SJSA1 (cell line): ENCODE measurements at places on chromosomes 3 and 15. TPM values are rescaled to one million over a fixed set of nuclear protein-coding genes. Genes with fewer than 3 reads are reported as not detected.
A peak's percentile ranks its signal among the peaks of the same experiment; 100 is the strongest.

The ACAN gene
- total RNA-seq, result not detected in 2 replicates

The NLGN1 gene
- total RNA-seq, result 3.2 and 3.9 TPM in 2 replicates

The SLC51B gene
- total RNA-seq, result 1.1 TPM in 1 of 2 replicates, not detected in the other

The TM4SF1 gene
- 117 and 140 TPM in 2 replicates for total RNA-seq

The DLEC1 gene
- not detected in 2 replicates for total RNA-seq

The RASGRF1 gene
- 0.24 TPM in 1 of 2 replicates, not detected in the other for total RNA-seq

DNA sequence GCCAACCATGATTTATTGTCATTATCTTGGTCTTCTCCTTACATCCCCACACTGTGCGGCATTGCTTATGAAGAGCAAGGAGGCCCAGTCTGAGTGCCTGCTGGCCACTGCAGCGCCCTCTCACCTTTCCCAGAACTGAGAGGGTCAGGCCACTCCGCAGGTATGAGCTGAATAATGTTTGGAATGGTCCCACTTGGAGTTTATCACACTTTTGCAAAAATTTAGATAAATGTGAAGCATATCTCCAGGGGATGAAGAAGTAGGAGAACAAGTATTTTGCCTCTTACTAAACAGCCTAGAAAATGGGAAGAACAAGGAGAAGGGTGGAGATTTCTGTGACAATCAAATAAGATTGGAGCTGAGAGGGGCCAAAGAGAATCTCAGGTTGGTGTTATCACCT is 74.4 kb upstream of the GSK3B start:
- no peak for DNase-seq

- DNase-seq, result no peak
These were observed 51.3 kb downstream of the GPD1L start for GRCh38 chr3:32157600-32158264.

GRCh38 chr15:59792359-59792758 is 103.2 kb upstream of the BNIP2 start:
- DNase-seq, result no peak

GRCh38 chr15:51908316-51908715 is 63.3 kb downstream of the LEO1 start:
- DNase-seq, result peak; percentile 54

- no peak for DNase-seq
These were observed 51.1 kb downstream of the CMTM7 start for GRCh38 chr3:32442766-32443165.

DNA sequence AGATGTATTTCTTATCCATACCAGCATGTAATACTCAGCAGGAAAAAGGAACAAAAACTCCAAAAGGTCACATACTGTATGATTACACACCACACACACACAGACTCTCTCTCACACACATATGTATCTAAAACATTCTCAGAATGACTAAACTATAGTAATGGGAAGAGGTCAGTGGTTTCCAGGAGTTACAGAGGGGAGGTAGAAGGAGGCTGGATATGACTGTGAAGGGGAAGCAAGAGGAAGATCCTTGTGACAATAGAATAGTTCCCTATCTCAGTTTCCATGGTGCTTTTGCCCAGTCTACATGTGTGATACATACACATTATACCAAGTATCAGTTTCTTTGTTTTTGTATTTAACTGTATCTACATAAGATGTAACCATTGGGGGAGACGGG is 190.1 kb downstream of the IL5RA start:
- no peak for DNase-seq

GRCh38 chr3:64837126-64837738 is 149.4 kb upstream of the ADAMTS9 start:
- no peak for DNase-seq

DNA sequence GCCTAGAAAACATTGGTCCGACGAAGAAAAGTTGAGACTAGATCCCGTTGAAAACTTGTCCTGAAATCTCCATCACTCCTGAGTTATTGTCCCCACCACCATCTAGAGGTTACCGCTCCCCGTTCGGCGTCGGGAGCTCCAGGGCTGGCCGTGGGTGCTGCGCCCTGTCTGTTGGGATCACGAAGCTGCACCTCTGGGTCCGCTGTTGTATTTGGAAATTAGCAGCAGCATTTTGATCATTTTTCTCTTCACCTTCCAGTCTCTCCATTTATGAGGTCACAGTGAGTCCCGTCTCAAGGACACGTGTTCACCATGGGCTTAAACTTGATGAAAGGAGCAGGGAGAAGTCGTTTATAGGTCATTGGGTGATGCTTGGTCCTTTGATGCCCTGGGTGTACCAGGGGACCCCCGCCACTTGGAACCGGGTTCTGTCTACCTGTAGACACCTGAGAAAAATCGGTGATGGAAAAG is 565 bp downstream of the MANF start:
- DNase-seq, result peak; percentile 32

GRCh38 chr3:15512166-15512565 is 9.3 kb downstream of the COLQ start:
- DNase-seq, result no peak

GRCh38 chr3:184440151-184440550 is 60.3 kb downstream of the CHRD start:
- DNase-seq, result no peak

- no peak for DNase-seq
These were observed 35.2 kb upstream of the CDAN1 start for GRCh38 chr15:42772144-42772543.

GRCh38 chr15:80695099-80695910 is at the start of gene ABHD17C:
Gene ABHD17C, plus strand, starts transcription at chr15:80695310. Its CDS starts 120 bp downstream, at chr15:80695430.
- peak; percentile 58 for DNase-seq

- DNase-seq, result no peak
These were observed 63.4 kb upstream of the FAM174B start for GRCh38 chr15:92719021-92719420.

GRCh38 chr3:99633887-99634558 is 4.4 kb upstream of the COL8A1 start:
- DNase-seq, result no peak

- no peak for DNase-seq
These were observed 42.5 kb downstream of the LPP start for GRCh38 chr3:188196232-188196990.

GRCh38 chr3:182807061-182807460 is 13.8 kb downstream of the ATP11B start:
- DNase-seq, result no peak

GRCh38 chr15:66621491-66622467 is 56.0 kb upstream of the LCTL start:
- no peak for DNase-seq

DNA sequence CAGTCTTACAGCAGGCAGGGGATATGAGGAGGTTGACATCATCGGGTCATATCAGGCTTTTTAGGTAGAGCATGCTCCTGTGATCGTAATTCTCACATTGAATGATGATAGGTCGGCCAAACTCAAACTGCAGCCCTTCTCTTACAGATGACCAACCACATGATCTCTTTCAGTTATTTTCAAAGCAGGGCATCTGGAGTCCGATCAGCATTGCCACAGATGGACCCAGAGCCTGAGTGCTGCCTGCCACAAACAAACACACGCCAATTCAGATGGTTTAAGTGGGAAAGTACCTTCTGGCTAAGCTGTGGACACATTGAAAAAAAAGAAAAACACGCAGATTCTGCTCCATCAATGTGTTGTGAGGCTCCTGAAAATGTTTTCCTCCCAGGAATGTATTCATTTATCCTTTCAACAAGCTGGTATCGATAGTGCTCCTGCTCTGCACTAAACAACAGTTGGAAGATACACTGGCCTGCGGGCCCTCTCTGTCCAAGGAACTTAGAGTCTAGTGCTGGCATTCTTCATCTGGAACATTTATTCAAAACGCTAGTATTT is 31.2 kb downstream of the ARPP21 start:
- DNase-seq, result no peak

DNA sequence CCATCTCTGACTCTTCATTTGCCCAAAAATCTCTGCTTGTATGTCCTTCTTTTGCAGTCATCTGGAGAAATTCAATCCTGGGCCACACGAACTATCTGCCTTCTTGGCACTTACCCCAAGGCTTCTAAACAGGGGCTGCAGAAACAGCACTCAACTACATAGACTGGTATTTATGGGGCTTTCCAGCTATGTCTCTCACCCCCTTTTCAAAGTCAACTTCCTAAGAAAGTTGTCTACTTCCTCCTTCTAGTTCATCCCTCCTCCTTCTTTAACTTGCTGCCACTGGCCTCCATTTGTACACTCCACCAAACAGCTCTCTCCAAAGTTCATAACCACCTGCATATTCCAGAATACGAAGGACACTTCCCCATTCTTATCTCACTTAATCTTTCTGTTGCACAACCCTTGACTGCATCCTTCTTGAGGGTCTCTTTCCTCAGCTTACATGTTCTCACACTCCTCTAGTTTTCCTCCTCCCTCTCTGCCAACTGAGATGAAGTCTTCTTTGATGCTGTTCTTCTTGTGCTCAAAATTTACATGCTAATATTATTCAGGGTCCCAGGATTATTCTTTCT is 55.2 kb downstream of the PLD1 start:
- DNase-seq, result no peak
